ENCODE measurements at places on chromosomes 5 and 9.

- DNase-seq = no peak
Measured at GRCh38 chr5:72428669-72429068, 78.5 kb downstream of the ZNF366 start.

GRCh38 chr9:34190996-34191892 lies 12.4 kb downstream of the UBAP1 start:
- DNase-seq = peak; percentile 19

GRCh38 chr5:164784230-164784629 lies 1278.8 kb downstream of the MAT2B start:
- DNase-seq = no peak

- DNase-seq = no peak
Measured at GRCh38 chr5:157390133-157390532, 69.9 kb upstream of the NIPAL4 start.

- DNase-seq = no peak
Measured at GRCh38 chr9:35569206-35569605, 35.9 kb upstream of the TESK1 start.

DNA sequence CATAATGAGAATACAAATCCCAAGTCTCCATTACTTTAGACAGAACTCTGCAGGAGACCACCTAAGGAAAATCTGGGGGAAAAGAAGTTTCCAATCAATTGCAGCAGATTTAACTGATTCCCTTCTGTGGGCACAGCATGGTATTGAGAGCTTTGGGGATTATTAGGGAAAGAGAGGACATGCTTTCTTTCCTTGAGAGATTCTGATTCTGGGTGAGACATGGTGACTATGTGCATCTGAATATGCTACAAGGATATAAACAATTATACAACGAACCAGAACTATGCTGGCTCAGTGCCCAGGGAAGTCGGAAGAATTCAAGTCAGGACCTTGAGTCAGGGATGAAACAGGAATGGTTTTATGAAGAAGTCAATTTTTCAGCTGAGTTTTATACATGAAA lies 183.7 kb downstream of the PDE4D start:
- DNase-seq = peak; percentile 51

- no peak for DNase-seq
Measured at GRCh38 chr5:116062352-116062751, 22.5 kb upstream of the COMMD10 start.

DNA sequence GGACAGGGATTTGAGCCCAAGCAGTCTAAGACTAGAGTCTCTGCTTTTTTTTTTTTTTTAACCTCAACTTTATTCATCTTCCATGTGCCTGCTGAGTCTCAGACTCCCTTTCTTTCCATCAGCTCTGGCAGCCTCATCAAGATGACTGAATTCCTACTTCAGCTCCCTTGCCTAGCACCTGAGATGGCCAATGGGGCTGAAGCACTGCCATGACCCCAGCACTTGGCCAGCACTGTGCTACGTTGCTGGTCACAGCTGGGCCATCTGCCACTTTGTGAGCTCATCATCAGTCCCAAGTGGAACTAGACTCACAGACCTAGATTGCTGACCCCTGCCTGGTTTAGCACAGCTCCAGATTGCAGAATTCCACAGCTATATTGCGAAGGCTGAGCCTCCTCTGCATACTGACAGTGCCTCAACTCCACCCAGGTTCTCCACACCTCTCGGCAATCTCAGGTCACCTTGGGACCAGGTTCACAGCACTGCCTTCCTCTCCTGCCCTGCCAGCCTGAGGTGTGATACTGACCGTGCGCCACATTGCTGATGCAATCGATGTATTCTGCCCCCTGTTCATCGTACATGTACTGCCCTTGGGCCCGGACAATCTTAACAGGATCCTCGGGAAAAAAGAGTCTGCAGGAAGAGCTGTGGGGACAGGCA lies 1.6 kb downstream of the PHYKPL start:
- DNase-seq = no peak

DNA sequence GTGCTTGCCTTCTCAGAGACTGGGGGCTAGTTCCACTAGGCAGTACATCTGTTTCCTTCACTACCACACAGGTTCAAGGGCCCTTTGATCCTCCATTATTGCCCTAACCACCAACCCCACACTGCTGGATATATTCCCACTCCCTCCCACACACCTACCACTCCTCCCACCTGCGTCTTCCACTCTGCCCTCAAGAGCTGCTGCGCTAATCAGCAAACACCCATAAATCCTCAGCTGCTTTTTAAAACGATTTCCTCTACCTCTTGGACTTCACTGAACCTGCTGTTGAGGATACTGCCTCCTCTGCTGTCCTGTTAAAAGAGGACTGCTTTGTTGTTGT lies 120.9 kb downstream of the MAPKAP1 start:
- DNase-seq = no peak

GRCh38 chr9:18922161-18922885 lies 110.7 kb downstream of the SAXO1 start:
- no peak for DNase-seq

DNA sequence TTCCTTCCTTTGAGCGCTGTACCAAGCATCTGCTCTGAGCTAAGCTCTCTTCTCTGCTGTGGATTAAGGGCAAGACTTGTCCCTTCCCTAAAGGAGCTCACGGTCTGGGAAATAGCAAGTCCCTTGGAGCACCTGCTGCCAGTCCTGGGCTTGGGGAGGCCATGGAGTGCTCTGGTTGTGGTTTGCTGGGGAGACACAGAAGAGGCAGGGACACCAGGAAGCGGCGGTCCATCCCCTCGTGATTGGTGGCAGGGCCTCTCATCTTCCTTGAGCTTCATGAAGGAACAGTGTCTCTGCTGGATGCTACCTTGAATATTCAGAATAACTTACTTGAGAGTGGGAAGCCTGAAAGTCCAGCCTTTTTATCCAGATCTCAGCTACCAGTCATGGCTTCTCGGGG lies 35.3 kb downstream of the COL5A1 start:
- no peak for DNase-seq

DNA sequence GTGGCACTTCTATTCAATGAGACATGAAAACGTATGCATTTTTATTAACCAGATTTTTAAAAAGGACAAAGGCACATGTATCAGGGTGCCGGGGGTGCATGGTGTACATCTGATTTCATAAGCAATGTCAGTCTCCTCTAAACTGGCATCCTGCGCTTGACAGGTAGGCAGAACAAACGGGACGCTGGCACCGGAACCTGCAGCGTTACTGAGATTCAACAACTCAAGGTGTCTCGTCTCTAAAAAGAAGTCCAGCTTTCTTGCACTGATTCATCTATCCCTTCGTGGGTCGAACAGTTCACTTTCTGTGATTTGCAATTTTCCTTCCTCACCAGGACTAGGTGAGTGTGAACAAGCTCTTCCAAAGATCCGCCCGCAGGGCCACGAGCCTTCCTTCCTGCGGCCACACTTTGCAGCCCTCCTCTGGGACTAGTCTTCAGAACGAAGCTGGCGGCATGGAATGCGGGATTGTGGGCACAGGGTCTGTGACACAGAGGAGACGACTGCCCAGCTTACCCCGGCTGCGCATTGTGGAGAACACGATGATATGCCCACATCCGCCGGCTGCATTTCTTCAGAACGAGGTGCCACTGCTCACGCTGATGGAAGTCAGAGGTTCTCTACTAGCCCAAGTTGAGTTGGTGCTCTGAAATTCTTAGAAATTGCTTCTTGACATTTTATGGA lies 7.2 kb downstream of the SLC6A3 start:
- no peak for DNase-seq

GRCh38 chr9:128150594-128151308 lies 1.5 kb downstream of the LCN2 start:
- DNase-seq = no peak

DNA sequence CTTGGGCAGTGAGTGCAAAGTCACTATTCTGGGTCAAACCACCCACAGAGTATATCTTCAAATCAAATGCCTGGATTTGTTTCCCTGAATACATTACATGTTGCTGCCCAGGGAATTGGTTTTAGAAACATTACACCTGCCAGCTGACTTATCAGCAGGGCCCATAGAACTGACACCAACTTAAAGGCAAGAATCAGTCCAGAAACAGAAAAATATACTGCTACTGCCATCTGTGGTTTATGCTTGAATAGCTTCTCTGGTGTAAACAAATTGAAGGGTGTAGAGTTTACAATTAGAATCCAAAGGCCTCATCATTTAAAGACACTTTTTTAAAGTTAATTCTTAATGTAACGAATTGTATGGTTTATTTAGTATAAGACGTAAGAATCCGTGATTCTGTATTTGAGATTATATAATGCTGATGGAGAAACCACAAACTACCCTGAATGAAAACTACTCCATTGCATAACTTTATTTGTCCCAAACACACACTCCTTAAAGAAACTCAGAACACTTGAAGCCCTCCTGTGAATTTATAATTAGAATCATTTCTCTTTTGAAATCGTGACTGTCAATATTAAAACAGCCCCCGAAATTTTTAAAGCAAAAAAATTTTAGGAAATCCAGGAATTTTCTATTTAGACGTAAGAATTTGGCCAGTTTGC lies 6.2 kb downstream of the NR6A1 start:
- DNase-seq = no peak

DNA sequence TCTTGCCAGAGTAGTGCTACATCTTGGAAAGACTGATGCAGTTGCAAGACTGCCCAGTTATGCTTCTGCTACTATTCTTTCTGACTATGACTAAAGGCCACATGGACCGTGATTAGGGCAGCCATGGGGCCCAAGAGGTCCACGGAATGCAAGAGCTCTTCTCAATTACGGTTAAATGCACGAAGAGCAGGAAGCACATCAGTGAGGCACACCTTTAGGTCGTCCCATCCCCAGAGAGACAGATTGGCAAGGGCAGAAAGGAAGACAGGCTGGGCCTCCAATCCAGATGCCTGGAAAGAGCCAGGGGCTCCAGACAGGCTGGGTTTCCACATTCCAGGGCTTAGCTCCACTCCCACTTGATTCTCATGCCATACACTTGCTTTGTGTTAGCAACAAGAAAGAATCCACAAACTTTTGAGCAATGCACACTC lies 132.3 kb upstream of the SLIT3 start:
- DNase-seq = no peak

GRCh38 chr9:5357431-5358105 lies 17.9 kb upstream of the RLN1 start:
- DNase-seq = no peak

DNA sequence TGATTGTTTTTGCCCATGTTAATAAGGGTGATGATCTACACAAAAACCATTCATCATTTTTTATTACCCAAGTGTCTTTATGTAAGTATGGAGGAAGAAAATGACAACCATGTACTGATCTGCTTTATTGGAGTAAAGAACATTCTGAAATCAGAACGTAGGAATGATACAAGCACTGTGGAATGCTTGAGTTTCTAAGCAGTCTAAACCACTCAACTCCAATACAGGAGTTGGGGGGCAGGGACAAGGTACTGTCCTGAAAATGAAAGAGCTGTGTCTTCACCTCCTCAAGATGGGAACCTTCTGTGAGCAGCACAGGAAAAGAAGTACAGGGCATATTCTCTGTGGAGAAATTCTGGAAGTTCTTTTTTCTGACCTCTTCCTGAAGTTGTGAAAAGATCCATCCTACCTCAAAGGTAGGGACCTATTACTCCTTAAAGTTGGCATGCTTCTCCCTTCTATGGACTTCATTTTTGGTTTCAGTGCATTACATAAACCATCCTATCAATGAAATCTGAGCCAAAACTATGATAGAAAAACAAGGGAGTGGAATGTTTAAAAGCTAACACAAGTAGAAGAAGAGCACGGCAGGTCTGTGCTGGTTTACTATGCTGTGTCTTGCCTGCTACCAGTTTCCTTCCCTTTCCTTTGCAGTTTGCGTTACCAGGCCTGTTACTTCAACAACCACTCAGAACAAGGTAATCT lies 202.6 kb downstream of the SEMA5A start:
- no peak for DNase-seq

GRCh38 chr9:120696551-120697230 lies 17.6 kb downstream of the MEGF9 start:
- no peak for DNase-seq

- DNase-seq = no peak
Measured at GRCh38 chr5:126003309-126003708, 419.9 kb upstream of the GRAMD2B start.

DNA sequence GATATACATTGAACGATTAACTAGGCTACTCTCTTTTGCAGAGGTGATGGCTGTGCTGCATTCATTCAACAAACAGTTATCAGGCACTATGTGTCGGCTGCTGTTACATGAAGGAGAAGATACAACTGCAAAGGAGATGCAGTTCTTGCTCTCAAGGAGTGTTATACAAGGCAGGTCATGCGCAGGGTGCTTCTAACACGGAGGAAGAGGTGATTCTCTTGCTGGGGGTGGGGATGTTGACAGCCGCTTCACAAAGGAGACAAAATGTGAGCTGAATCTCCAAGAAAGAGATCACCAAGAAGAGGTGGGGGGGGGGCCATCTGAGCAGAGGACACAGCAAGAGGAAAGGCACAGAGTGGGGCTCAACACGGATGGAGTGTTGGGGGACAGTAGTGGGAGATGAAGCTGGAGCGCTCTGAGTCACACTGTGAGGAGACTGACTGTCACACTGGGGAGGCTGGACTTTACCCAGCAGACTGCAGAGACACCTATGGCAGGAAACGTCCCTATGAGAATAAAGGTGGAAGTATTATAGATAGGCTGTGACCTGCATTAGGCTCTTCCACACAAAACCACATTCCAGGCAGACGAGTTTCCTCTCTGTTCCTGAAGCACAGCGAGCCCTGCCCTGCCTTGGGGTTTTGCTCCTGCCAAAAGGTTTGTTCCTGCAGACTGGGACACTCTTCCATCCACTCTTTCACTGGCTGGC lies 20.9 kb downstream of the NDUFA8 start:
- DNase-seq = no peak

Measured in COLO829 (cell line).